ENCODE measurements at places on chromosomes 12 and 14.

GRCh38 chr14:92675976-92676375, 72.5 kb downstream of the LGMN start:
- DNase-seq = no peak

DNA sequence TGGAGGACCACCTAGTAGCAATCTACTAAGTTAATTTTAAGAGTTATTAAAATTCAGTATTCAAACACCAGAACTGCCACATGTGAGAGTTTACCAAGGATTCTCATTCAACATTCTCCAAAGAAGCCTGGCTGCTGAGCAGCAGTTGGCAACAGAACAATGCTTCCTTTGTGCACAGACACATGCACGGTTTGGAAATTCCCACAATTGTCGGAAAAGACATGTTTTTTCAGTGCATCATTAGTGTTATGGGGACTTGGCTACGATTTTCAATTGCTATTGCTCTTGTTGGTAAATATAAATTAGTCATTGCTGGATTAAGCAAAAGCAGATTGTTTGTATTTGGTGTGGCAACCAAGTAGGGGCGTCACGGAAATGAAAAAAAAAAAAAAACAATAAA, 22.2 kb downstream of the ST8SIA1 start:
- no peak for DNase-seq

DNA sequence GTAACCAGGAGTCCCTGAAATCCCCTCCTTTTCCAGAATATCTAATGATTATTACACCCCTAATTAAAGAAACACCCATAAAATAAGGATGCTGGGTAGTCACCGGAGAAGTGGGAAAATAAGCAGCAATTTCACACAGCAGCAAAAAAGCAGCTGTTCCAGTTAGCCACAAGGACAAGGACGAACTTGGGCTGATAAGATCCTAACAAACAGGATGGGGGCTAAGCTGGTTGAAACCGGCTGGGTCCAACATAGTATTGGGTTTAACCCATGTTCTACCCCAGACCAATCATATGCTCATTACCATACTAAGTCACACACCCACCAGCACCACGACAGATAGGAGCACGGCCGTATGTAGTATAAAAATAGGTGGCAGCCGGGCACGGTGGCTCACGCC, 100.7 kb downstream of the RPL10L start:
- no peak for DNase-seq

- DNase-seq = no peak
Observed at GRCh38 chr14:77502109-77502782, 3.6 kb upstream of the ISM2 start.

DNA sequence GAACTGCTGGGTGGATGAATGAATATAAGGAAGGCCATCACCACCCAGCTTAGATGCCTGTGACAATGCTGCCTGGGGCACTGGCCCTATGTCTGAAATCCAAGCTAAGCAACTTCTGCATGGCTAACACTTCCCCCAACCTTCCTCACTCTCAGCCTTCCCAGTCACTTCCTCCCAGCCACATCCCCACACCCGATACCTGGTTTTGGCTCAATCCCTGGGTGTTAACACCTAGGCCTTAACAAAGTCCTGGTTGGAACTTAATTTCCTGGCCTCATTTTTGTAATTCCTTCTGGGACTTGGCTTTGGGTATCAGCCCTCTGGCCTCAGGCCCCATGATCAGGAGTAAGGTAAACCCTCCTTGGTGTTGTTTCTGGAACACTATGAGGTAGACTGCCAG, 110.0 kb downstream of the EFCAB11 start:
- no peak for DNase-seq

DNA sequence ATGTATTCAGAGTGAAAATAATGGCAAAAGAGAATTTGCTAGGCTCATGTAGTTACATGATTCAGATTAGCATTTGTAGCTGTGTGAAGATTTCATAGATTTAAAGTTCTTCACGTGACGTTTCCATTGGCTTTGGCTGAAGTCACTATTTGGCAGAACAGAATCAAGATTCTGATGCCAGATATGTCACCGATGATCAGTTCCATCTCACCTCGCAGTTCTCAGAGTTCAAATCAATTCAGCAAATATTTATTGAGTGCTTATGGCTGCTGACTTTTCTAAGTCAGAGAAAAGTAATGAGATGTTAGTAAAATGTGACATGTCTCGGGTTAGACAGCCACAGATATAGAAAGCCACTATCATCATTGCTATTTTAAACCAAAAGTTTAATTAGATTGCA, 28.4 kb downstream of the ALX1 start:
- DNase-seq = no peak

GRCh38 chr12:80849337-80849736, 88.4 kb downstream of the LIN7A start:
- no peak for DNase-seq

DNA sequence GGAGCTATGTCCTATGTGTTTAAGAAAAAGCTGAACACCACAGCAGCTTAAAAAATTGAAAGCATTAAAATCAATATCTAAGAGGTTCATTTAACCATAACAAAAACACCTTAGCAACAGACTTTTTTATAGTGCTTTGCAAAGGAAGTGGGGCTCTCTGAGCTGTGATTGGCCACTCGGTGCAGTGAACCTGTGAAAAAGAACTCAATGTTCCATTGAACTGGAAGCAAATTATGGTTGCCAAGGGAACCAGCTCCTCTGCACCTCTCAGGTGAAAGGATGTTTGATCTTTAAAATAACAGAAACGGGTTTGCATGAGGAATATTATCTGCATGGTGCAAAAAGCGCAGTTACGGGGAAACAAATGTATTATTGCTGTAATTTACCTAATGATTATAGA, 149.4 kb downstream of the SNAPC1 start:
- DNase-seq = no peak

GRCh38 chr12:110354172-110354780, 49.2 kb downstream of the ANAPC7 start:
- no peak for DNase-seq

- no peak for DNase-seq
Observed at GRCh38 chr12:53659011-53659551, 16.8 kb downstream of the ATP5MC2 start.

- no peak for DNase-seq
Observed at GRCh38 chr12:67645126-67645525, 3.4 kb upstream of the DYRK2 start.

GRCh38 chr14:82113710-82114109, 580.1 kb upstream of the SEL1L start:
- DNase-seq = no peak

DNA sequence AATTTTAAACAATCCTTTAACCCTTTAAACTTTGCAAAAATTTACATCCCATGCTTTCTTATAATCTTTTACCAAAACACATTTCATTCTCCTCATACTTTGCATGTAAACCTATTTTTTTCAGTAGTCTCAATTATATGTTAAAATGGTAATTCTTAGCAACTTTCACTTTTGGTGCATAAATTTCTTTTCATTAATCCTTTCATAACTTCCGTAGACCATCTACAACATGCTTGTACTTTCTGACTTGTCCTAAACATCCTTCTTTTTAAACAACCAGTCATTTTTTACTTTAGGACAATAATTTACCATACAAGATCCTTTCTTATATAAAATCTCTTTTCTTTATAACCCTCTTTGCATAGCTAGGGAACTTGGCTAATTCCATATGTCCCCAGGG, 19.5 kb downstream of the CCDC91 start:
- no peak for DNase-seq

DNA sequence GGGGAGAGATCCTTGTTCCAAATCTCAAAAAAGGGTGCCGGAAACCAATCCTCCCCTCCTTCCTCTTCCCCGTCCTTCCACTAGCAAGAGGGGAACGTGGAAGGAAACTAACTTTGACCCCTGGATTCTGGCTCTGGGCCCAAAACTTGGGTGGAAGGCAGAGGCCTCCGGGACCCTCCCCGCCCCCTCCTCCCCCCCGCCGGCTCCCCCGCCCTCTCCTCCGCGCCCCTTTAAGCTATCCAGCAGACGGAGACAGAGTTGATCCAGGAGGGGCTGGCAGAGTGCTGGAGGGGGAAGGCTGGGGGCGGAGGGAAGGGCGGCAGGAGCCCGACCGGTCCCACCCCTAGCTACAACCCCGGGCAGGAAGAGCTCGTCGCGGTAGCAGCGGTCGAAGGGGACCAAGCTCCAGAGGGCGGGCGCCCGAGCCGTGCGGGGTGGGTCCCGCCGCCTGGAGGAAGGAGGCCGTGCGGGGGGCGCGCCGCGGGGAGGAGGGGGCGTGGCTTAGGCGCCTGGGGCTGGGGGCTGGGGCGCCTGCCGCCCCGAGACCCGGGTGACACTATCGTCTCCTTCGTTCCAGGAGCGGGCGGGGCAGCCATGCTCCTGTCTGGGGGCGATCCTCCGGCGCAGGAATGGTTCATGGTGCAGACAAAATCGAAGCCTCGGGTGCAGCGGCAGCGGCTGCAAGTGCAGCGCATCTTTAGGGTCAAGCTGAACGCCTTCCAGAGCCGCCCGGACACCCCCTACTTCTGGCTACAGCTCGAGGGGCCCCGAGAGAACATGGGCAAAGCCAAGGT, at the start of gene NYNRIN:
NYNRIN (plus strand) TSS at position 351 of the 794 bp plus-strand sequence; CDS start at position 595, 244 bp downstream.
- DNase-seq = no peak

DNA sequence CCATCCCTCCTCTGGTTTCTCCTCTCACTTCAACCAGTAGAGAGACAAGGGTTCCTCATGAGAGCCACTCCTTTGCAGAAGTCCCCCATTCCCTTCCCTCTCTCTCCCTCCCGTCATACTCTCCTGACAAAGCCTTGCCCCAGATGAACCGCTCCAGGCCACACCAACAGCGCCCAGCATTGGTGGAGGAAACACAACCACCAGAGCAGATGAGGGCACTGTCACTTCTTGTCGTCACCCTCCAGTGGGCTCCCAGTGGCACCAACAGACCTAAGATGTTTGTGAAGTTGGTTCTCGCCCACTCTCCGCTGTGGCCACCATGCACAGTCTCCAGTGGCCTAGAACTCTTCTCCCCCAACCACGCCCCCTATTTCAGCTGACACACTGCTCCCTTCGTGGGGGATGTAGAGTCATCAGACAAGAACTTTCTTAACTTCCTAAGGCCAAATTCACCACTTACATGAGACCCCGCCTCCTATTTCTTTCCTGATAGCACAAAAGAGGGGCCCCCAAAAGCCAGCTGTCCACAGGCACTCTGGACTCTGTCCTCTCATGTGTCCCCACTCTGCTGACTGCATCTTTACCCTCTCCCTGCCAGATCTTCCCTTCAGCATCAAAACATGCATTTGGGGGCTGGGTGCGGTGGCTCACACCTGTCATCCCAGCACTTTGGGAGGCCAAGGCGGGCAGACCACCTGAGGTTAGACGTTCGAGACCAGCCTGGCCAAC, 29.2 kb upstream of the PLEKHG6 start:
- DNase-seq = no peak

- no peak for DNase-seq
Observed at GRCh38 chr12:132484183-132484890, 5.6 kb upstream of the FBRSL1 start.

DNA sequence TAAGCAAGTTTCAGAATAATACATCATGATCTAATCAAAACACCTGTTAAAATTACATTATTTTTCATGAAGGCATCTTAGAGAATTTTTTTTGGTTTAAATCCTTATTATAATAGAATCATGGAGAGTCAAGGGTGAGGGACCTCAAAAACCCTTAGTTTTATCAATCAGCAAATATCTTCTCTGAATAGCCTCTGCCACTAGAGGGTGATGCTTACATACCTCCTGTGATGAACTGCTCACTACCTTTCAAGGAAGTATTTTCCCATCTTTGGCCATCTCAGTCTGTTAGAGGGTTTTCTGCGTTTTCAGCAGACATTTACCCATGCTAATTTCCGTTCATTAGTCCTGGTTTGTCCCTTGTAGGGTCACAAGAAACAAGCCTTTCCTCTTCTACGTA, 200.2 kb downstream of the TRHDE start:
- DNase-seq = no peak

DNA sequence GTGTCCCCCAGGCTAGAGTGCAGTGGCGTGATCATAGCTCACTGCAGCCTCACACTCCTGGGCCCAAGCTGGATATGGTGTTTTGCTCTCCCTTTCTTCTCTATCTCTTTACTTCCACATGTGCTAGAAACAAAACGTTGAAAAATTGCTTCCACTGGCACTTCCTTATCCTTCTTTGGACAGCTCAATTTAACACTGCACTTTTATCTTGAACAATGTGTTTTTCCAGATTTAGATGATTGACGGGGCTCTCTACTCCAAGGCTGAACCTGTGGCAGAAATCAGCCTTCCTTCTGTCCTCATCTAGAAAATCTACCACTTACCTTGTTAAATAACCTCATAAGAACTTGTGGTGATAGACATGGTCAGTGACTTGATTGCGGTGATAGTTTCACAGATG, 165.1 kb downstream of the DAD1 start:
- no peak for DNase-seq

GRCh38 chr12:43973385-43973784, 137.5 kb downstream of the TMEM117 start:
- no peak for DNase-seq

- no peak for DNase-seq
Observed at GRCh38 chr12:118404876-118405521, 28.6 kb downstream of the SUDS3 start.

- no peak for DNase-seq
Observed at GRCh38 chr12:31249356-31249755, 76.6 kb downstream of the SINHCAF start.

DNA sequence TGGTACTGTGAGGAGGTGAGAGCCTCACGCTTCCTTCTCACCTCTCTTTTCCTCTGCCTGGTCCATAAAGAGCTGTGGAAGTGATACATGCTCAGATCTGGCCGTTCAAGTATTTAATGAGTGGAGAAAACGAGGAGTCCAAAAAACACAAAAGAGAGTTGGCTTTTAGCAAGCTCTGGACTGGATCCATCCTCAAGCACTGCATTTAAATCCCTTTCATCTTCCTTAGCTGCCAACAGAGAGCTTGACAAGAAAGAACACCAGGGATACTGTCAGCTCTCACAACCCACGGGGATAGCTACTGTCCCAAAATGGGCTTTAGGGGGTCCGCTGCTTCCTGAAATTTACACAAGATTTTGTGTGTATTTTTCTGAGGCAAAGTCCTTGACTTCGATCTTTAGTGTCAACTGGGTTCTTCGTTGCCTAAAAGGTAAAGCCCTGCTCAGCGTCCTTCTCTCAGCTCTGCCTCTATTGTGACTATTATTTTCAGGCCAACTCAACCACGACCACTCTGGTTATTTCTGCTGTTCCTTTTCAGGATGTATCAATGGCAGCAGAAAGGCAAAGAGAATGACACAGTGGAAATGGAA, 120.9 kb downstream of the TMTC1 start:
- DNase-seq = no peak
